ENCODE measurements at places on chromosomes 2 and 18.

DNA sequence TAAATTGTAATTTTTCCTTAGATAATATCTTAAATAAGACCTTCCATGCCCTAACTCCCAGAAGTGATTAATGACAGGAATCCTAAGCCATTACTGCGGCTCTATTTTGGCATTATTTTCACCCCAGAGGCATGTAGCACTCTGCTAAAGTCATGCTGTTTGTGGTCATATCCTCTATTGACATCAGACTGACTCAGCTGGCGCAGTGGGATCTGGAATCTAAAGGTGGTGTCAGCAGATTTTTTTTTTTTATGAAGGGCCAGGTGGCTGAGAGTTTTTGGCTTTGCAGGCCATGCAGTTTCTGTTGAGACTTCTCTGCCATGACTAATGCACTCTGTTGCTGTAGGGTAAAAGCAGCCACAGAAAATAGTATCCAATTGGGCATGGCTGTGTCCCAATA lies 64.1 kb upstream of the ACVR1C start:
- DNase-seq: no peak

- no peak for DNase-seq
Measured at GRCh38 chr18:49561289-49562193, at the start of gene LIPG. TSS of gene LIPG (plus strand) at chr18:49562057. CDS start at chr18:49562309, 252 bp downstream.

DNA sequence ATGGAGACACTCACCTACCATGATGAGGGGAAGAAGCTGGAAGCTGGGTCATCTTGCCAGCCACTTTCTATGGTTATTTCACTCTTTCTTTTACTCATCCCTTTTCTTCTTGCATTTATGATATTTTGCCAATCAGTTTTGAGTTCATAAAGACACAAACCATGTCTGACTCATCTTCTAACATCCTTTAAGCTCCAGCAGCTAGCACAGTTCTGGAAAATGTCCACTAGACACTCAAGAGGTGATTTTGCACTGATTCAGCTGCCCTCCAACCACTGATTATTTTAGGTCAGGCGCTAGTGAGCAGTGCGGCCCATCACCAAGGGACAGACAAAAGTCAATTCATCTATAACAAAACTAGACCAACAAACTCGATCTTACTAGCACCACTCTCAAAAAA lies 537.1 kb upstream of the ID2 start:
- DNase-seq: no peak

GRCh38 chr18:31685097-31686082 lies 1.0 kb upstream of the B4GALT6 start:
- DNase-seq: no peak

DNA sequence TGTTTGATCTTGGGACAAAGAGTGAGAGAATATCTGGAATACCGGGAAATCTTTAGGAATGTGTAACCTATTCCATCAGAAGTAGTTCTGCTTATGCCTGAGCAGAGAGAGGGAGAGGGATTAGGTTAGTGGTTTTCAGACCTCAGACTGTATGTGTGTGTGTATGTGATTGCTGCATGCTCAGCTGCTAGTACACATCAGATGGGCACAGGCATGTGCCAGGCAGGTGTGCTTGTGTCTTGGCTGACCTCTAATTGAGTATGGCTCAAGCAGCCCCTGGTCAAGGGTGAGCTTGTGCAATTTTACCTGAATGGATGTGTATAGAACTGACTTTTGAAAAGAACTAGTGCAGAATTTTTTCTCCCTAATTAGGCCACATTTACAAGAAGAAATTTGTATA lies 91.2 kb downstream of the INSIG2 start:
- DNase-seq: no peak

DNA sequence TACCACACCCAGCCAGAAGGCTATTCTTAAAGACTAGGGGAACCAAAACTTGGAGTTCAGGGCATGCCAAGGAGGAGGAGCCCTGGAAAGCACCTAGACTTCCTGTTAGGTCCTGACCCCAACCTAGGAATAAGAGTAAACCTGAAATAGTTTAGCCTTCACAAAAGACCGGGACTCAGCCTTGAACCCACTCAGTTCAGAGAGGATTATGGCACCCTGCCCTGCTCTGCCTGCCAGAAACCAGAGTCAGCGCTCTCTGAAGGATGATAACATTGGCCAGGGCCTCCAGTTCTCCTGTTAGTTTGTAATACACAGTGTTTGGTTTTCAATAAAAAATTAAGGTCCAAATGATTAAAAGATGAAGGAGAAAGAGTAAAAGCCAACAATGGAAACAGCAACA lies 96.4 kb downstream of the LDLRAD4 start:
- DNase-seq: no peak

GRCh38 chr2:150472511-150472899 lies 15.0 kb downstream of the RND3 start:
- no peak for DNase-seq

DNA sequence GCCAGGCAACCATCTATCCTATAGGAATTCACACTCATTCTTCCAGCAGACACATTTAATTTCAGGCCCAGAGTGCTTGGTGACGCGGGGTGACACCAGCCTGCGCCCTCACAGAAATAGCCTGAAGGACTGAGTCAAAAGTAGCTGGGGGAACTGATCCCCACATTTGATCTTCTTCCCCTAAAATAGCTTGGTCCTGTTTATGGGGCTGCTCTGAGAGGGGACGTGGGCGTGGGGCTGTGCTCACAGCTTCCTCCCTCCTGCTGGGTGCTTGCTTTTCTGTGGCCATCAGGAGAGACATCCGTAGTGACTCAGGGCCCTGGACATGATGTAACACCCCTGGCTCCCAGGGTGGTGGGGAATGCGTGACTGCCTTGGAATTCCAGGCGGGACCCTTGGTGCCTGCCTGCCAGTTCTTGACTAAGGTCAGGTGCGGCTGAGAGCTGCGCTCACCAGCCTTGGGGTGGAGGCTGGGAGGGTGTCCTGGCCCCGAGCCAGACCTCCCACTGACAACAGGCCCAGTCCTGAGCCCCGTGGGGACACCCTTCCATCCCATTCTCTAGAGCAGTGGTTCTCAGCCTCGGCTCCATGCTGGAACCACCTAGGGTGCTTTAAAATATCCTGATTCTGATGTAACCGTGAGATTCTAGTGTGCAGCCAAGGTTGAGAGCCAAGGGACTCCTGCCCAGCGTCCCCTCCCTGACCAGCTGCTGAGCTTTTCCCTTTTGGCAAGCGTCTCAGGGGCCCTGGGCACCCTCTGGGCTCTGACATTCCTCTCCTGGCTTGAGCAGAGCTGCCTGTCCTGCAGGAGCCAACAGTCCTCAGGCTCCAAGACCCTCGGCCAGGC lies 47.4 kb upstream of the SMAD7 start:
- DNase-seq: no peak

DNA sequence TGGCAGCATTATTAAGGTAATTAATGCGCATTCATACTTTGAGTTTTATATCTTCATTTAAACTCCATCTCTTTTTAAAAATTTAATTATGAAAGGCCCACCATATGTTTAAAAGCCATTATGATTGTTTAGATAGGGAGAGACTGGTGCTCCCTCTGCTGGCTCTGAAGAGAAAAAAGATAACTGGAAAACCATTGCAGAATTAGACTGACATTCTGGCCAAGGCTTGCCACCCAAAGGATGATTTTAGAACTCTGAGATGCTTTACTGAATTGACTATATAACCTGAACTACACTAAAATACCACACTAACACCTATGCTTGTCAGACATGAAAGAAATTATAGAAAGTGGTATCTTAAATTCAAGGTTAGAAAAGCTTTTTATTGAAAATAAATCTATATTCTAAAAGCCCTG lies 127.6 kb upstream of the SPOPL start:
- DNase-seq: no peak

DNA sequence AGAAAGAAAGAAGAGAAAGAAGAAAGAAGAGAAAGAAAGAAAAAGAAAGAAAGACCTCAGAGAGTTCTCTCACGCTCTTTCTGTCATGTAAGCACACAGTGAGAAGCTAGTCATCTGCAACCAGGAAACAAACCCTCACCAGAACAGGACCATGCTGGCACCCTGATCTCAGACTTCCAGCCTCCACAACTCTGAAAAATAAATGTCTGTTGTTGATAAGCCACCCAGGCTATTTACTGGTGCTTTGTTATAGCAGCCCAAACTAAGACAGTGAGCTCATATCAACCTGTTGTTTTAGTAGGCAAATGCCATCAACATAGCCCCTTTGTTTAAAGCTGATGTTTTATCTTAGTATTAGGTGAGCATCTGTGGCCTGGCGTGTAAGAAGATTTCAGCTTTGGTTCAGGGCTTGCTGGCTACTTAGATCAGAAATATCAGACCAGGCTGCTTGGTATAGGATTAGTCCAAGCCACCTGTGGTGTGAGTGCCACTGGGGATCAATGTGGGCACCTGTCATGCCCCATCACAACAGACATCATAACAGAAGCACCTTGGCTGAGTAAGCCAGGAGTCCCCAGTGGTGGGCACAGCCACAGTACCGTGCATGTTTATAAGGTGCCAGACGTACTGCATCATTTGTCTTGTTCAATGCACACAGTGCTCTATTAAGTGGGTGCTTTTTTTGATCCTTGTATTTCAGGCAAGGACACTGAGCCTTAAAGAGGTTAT lies 94.4 kb downstream of the LBH start:
- no peak for DNase-seq

- no peak for DNase-seq
Measured at GRCh38 chr2:146323564-146323963, 1521.3 kb upstream of the ACVR2A start.

DNA sequence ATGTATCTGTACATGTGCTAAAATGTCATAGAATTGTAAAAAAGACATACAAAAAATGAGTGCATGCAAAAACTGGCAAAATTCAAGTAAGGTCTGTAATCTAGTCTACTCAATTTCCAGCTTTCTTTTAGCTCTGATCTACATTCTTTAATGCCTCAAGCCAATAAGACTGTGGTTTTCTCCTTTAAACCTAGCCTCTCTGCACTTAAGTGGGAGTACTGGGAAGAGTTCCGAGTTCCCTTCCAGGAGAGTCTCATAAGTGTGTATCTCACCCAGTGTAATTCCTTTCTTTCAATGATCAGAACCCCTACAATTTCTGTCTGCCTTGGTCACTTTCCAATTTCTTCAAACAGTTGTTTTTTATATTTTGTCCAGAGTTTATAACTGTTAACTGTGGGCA lies 150.1 kb downstream of the PTRHD1 start:
- DNase-seq: no peak

GRCh38 chr2:158191076-158191895 lies 89.6 kb downstream of the UPP2 start:
- DNase-seq: no peak

- no peak for DNase-seq
Measured at GRCh38 chr2:218482651-218483050, 63.7 kb downstream of the VIL1 start.

GRCh38 chr2:128160616-128161275 lies 69.7 kb downstream of the UGGT1 start:
- DNase-seq: no peak

DNA sequence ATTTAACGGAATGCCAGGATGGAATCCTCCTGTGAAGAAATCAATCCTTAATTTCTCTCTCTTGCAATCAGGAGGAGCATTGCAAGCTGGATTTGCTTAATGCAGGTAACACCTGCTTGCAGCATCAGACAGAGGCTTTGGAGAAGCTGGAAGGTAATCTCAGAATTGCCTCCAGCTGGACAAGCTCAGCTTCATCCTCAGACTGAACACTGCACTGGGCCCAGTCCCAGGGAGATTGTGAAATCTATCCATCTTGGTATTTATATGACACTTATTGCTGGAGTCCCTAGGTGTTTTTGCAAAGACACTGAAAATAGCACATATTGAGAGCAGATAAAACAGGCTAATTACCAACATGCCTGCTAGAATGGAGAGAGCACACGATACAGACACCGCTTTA lies 179.4 kb upstream of the SESTD1 start:
- no peak for DNase-seq

GRCh38 chr2:143139835-143140393 lies 10.7 kb downstream of the ARHGAP15 start:
- DNase-seq: no peak

DNA sequence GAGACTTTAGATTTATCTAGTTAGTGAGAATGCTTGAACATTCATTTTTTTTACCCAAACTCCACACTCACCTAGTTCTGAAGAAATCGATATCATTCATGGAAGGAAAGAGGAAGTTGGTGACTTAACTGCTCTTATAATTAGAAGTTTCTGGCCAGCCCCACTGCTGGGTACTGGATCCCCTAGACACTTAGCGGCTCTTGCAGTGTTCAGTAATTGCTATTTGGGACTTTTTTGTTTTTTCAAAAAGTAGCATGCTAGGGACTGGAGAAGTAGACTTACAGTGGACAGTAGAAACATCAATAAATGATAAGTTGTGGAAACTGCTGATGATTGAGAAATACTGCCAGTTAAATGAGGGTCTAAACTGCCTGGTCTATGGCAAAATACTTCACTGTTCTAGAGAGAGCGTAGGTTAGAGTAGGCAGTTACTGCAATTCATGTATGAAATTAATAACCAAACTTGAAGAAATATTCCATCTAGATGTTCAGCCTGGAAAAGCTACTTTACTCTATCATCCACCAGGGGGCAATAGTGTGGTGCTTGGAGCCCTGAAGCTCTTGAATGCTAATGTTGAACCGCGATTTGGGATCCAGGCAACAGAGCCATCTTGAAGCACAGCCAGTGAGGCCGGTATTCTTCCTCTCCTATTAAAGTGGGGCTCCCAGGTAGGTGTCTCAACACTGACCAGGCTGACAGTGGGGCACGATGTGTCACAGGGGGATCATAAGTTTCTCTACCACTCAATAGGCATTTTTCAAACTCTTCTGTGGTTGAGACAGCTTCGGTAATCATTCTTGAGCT lies 146.1 kb upstream of the SESTD1 start:
- no peak for DNase-seq

GRCh38 chr2:72136331-72136730 lies 11.3 kb downstream of the CYP26B1 start:
- DNase-seq: no peak

GRCh38 chr18:58015065-58015780 lies 28.8 kb upstream of the NEDD4L start:
- DNase-seq: no peak

DNA sequence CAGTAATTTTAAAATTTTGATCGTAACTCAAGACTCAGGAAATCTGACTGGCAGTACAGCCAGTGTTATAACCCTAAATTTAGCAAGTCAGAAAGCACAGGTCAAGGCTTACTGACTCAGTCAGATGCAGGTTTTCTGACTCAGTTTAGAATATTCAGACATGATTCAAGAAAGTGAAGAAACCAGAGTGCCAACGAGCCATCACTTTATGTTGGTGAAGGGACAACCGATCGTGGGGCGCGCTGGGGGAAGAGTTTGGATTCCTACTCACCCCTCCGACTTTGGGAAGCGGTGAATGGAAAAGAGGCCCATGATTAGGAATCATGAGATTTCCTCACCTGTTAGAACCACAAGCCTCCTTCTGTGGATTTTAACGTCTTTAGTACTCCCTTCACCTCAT lies 998 bp downstream of the RNF149 start:
- DNase-seq: no peak

DNA sequence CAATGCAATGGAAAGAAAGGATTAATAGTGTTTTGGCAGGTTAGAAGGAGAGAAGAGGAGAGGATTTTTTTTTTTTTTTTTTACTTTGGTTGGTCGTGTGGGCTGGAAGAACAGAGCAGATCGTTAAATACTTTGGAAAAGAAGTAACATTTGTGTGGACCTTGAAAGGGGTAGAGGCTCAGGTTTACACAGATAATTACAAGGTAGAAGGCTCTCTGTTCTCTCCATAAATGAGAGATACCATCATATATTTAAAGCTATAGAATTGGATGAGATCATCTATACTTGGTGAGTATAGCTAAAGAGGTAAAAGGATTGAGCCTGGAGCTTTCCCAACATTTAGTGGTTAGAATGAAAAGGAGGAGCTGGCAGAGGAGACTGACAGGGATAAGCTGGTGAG lies 49.0 kb downstream of the SMCHD1 start:
- DNase-seq: no peak

- no peak for DNase-seq
Measured at GRCh38 chr2:158099716-158100115, 2.0 kb upstream of the UPP2 start.

All from activated CD8-positive, alpha-beta memory T cell treated with anti-CD3 and anti-CD28 coated beads, Interleukin-2, amount 50 U/mL, for 4 hours (primary cell).